ENCODE measurements at places on chromosomes 1 and 21.
A peak's percentile ranks its signal among the peaks of the same experiment; 100 is the strongest.

- DNase-seq, result no peak
These were observed 20.4 kb downstream of the GREM2 start for GRCh38 chr1:240591564-240591963.

DNA sequence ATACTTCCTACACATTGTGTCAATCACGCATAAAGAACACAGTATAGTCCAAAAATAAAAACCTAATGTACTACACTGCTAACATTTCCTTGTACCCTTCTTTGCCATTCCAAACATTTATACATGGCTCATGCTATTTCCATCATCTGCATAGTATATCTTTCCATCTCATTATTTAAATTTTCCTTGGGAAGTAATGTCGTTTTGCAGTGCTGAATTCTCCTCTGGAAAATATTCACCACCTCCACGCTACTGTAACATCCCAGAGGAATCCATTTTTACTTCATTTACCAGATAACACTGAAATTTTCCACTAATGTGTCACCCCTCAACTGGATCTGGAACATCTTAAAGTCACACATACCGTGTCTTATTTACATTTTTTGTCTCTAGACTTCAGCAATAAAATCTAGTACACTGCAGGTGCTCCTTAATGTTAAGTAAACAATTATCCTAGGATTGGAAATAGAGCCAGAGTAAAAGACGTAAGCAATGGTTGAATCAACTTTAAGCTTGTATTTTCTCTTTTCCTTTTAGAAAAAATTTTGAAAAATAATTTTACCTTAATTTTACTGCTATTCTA is 881.0 kb downstream of the AMY1C start:
- no peak for DNase-seq

DNA sequence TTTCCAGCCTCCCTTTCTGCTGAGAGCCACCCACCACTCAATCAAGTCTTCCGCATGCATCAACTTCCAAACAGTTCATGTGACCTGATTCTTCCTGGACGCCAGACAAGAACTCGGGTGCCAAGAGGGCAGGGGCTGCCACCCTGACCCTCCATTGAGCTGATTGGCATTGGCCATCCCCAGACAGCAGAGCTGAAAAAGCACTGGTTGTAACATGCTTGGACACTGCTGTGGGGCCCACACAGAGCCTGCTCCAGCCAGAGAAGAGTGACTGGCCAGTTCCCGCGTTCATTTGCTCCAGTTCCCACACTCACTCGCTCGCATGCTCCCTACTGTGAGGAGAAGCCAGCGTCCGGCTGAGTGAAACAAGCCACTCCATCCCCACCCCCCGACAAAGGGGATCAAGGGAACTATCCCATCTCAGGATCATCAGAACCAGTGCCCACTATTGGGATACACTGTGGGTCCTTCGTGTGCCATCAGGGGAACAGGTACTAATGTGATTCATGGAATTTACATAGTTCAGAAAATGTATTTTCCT is 420.3 kb downstream of the NPHP4 start:
- no peak for DNase-seq

GRCh38 chr1:93446837-93447451 is 974 bp upstream of the FNBP1L start:
- DNase-seq, result no peak

DNA sequence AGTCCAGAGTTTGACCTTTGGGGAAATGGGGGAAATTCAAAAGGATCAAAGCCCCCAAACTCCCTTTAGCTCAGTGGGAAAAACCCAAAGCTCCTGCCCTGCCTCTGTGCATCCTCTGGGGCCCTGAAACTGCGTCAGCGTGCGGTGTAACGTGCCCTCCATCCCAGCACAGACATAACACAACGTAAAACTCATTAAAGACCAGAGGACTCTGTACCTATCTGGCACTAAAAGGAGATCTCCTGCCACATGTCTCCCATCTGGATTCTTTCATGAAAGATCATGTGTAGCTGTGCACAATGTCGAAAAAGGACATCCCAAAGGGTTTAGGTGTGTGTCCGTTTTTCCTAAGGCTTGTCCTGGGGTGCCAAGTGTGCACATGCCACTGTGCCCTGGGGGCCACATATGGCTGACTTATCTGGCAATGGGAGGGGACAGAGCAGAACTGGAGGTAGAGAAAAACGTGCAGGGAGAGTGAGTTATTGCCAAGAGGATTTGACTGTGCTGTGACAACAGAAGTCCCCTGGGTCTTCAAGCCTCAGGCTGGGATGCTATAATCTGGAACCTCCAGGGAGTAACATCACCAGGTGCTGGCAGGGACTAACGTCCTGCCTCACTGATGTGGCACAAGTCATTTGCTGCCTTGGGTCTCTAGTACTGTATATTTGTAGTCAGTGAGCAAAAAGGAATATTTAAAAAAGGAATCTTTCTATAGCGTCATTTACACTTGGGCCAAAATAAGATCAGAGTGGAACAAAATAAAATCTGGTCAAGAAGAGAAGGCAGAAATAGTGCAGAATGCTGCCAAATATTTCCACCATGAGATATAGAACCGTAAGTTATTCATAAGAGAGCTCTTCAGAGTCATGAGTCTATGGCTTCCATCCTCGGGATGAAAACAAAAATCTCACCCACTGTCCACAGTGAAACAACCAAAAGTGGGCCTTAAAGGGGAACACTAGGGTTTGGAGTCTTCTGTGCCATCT is 52.3 kb downstream of the ITPKB start:
- DNase-seq, result no peak

GRCh38 chr21:25896501-25897056 is 161.8 kb downstream of the GABPA start:
- DNase-seq, result no peak

DNA sequence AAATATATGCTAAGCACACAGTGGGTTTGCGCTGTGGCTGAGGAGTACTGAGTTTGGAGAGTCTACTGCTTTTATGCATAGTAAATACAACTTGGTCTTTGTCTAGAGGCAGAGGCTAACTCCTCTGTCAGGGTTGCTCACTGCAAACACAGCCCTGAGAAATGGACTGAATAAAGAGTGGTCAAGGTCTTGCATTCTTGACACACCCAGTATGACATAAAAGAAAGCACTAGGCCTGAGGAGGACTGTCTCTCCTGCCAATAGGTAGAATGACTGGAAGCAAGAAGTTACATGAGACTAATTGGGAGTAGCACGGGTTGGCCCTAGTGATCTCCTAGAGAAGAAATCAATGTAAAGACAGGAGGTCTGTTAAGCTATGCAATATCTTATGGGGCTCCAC is 367.2 kb upstream of the B3GALT2 start:
- DNase-seq, result no peak

DNA sequence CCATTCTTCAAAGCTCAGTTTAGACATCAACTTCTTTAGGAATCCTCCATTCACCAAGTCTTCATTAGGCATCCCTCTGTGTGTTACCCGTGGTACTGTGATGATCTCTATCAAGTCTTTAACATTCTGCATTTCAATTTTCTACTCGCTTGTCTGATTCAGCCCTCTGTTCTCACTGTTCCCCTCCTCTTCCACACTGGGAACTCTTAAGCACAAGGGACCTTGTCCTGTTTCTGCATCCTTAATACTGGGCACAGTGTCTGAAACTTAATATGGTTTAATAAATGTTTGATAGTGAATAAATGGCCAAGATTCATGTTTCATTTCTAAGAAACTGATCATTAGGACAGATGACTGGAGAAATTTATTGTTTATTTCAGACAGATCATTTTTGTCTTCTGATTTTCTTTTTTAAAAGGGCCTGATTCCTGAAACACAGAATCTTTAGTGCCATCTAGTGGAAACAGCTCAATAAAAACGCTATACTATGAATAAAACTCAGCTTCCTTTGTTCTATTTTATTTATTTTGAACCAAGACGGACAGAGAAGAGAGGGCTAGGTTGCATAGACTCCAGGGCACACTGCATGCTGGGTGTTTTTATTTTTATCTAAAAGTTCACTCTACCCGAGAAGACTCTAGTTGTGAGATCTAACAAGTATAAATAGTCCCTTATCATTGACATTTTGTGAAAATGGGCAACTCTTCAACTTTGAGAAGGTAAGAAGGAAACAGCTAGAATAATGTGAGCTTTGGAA is 7.0 kb upstream of the TRIM45 start:
- DNase-seq, result peak; percentile 40

DNA sequence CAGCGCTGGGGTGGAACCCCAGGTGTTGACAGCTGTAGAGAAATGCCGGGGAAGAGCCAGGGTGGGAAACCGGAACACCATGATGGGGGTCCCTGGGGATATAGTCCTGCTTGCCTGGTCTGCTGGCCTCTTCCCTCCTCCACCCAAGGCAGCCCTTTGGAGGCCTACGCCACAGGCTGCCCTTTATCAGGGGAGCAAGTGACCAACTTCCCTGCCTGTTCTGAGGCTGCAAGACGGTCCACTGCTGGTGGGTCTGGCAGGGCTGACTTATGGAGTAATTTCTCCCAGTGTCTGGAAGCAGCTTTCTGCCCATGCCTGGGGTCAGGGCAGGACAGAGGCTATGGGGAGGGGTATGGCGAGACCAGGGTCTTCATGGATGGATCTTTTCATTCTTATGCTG is 50.8 kb upstream of the EDN2 start:
- DNase-seq, result no peak

GRCh38 chr1:18607289-18607760 is 23.3 kb upstream of the PAX7 start:
- DNase-seq, result no peak

GRCh38 chr1:59013276-59013927 is 229.6 kb upstream of the JUN start:
- DNase-seq, result no peak

- DNase-seq, result no peak
These were observed 45.8 kb upstream of the HMGB4 start for GRCh38 chr1:33818071-33818470.

- no peak for DNase-seq
These were observed 32.8 kb upstream of the PSMB2 start for GRCh38 chr1:35674111-35674510.

GRCh38 chr1:24384251-24385090 is 29.1 kb downstream of the STPG1 start:
- peak; percentile 56 for DNase-seq

- no peak for DNase-seq
These were observed 24.3 kb upstream of the PLCH2 start for GRCh38 chr1:2451741-2452140.

- no peak for DNase-seq
These were observed 1609.8 kb downstream of the AMY1C start for GRCh38 chr1:105359457-105359856.

DNA sequence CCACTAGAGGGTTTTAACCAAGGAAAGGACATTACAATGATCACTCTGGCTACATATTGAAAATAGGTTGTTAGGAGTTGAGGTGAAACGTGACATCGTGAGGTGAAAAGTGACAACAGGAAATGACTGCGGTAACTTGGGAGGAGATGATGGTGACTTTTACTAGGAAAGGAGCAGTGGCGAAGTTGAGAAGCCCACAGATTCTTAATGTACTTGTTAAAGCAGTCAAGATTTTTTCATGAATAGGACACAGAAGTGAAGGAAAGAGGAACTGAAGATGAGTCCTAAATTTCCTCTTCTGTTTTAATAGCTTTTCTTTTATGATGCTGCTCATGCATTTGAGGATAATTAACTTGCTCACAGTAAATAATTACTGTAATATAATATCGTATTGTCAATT is 59.5 kb downstream of the OMA1 start:
- DNase-seq, result no peak

GRCh38 chr1:175734642-175735041 is 8.8 kb downstream of the TNR start:
- DNase-seq, result no peak

GRCh38 chr21:38206646-38207045 is 50.1 kb upstream of the KCNJ15 start:
- DNase-seq, result no peak

DNA sequence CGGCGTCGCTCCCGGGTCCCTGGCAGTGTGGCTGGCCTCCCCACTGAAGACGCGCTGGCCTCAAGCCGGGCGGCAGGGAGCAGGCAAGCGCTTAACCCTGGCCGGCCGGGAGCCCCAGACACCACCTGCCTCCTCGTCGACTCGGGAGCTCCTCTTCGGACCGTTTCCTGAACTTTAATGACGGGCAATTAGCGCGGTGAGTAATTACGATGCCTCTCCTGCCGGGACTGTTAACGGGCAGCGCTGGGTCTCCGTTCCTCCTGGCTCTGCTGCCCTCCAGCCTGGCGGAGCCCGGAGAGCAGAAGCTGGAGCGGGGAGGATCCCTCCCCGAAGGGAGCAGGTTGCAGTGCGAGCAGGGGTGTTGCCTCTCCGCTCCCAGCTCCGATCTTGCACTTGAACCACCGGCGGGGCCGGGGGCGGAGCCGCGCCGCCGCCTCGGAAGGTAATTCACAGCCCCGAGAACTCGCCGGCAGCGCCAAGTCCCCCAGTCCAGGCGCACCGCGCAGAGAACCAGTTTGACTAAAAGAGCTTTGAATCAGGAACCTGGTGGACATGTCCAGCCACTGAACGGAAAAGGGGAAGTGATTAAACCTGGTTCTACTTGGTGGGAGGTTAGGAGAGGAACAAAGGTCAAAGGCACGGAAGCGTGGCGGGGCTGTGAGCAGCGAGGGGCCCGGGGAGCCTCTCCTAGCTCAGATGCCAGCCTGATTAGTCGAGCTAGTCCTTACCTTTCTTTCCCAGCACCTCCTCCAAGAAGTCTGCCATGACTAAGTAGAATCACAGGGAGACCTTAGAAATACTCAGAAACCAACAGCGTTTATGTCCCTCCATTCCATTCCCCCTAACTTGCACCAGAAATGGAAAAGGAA is 18.3 kb upstream of the PLEKHA6 start:
- peak; percentile 27 for DNase-seq
